ENCODE measurements at places on chromosomes 6 and 20.

GRCh38 chr6:144634371-144634770 lies 349.2 kb downstream of the UTRN start:
- DNase-seq, result no peak

GRCh38 chr6:25332655-25333071 lies 53.5 kb downstream of the CARMIL1 start:
- DNase-seq, result no peak

GRCh38 chr6:111600154-111600553 lies 5.5 kb downstream of the TRAF3IP2 start:
- no peak for DNase-seq

- peak; percentile 33 for DNase-seq
These were observed 107.0 kb upstream of the OGFRL1 start for GRCh38 chr6:71181565-71181964.

DNA sequence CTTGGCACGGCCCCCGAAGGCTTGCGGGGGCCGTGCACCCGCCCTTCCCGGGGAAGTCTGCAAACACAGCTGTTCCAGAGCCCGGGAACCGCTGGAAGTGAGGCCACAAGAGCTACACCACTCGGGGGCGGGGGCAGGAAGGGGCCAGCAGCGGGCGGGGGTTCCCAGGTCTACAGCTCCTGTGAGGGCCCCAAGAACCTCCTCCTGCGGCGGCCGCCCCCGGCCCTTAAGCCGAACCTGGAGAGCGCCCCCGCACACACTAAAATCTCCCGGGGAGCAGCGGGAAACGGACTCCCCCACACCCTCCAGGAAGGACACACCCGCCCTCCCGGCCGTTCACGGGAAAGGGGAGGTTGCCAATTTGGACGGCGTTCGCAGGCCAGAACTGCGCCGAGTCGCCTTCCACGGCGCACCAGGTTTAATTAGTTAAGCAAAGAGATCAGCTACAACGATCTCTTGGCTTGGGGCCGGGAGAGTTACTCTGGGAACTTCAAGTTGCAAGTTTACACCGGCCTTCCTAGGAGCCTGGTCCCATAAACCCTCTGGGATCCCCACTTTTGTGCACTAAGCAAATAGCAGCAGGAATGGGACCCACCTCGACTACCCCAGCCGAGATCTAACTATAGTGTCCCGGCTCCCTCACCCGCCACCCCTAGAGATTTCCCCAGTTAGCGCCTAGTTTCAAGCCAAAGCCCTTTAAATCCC lies 1.7 kb downstream of the JAG1 start:
- no peak for DNase-seq

- DNase-seq, result no peak
These were observed 34.4 kb downstream of the NCOA7 start for GRCh38 chr6:125824946-125825771.

DNA sequence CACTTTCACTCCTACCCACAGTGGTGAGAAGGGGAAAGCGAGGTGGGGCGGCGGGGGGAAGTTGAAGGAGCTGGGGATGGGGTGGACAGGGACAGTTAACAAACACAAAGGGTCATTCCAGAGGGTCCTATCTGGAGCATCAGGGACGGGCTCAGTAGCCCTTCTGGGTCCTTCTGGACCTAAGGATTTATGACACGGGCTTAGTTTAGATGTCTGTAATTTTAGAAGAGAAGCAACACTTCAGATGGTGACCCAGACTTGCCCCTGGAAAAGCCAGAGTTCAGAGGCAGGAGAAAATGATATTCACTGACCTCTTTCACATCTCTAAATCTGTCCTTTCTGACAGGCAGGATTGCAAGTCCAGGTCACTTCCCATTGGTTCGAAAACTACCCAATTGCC lies 36.3 kb downstream of the PDE10A start:
- DNase-seq, result no peak

DNA sequence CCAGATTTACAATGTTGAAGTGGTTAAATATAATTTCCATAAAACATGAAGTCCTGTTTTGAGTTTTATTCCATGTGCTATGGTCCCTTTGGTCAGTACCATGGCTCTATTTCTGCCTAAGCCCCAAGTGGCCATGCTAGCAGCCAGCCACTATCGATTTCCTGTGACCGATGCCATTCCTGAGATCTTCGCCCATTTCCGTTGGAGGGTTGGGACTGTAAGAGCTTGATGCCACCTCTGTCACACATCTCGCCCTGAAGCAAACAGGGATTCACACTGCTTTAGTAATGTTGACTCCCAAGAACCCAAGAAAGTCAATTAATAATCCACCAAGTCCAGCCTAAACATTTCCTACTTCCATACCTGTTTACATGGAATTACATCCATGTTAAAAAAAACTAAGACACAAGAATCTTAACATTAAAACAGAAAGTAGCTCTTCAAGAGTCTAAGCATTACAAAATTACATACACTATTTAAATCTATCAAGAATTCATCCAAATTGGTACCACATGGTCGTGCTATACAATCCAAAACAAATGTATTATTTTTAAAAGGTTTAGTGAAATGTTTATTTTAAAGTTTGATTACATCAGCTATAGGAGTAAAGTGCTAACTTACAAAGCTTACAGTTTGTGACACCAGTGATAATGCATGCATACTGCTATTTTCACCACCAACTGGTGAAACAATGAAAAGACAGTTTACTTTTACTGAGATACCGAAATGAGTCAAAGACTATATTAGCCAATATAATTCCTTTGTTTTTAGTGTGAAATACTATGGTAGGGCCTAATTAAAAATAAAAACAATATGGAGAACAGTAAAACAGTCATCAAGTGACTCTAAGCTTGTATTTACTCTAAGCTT lies 2.5 kb downstream of the RBM39 start:
- peak; percentile 41 for DNase-seq

DNA sequence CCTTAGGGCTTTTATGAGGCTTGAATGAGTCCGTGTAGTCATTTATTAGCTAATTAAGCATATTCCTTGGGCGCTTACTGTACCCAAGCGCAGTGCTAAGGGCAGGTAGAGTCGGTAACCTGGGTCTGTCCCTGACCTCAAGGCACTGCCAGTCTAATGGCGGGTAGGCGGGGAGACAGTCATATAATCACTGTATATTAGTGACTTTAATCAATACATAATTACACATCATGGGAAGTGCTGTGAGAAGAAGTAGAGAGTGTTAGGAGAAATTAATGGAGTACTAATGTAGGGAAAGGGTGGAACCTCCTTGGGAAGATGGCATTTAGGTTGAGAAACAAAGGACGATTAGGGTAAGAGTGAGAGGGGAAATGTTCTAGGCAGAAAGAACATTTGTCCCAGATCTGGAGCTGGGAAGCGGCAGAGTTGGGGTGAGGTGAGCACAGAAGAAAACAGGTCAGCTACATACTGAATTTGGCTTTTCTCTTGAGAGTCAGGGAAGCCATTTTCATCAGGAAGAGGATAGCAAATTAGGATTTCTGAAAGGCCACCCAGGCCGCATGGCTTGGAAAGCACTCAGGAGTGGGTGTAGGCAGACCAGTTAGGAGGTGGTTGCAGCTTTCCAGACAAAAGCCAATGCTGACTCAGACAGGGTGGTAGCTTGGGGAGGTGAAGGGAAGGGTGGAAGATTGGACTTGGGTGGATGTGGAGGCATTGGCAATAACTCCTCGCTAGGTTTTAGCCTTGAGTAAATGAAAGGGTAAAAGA lies 954 bp upstream of the BLCAP start:
- DNase-seq, result no peak

- DNase-seq, result no peak
These were observed 303.9 kb downstream of the CBLN4 start for GRCh38 chr20:55701467-55701866.

GRCh38 chr6:150312844-150313584 lies 55.8 kb upstream of the IYD start:
- no peak for DNase-seq

DNA sequence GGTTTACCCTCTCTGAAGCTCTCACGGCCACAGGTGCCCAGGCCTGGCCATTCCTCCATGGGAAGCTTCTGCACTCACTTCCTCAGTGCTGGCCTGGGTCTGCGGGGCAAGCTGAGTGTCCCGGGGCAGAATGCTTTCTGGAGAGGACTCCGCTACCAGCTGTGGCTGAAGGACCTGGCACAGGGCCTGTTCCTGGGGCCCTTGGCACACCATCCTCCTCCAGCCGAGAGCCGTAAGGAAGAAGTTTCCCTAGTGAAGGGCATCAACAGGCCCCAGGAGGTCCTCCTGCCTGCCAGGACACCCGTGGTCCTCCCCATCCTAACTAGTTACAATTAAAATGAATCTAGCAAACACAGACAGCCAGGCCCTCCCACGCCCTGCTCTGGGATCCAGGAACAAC lies 14.0 kb upstream of the KCNK15 start:
- no peak for DNase-seq

GRCh38 chr6:90105506-90106170 lies 191.0 kb downstream of the BACH2 start:
- DNase-seq, result no peak

DNA sequence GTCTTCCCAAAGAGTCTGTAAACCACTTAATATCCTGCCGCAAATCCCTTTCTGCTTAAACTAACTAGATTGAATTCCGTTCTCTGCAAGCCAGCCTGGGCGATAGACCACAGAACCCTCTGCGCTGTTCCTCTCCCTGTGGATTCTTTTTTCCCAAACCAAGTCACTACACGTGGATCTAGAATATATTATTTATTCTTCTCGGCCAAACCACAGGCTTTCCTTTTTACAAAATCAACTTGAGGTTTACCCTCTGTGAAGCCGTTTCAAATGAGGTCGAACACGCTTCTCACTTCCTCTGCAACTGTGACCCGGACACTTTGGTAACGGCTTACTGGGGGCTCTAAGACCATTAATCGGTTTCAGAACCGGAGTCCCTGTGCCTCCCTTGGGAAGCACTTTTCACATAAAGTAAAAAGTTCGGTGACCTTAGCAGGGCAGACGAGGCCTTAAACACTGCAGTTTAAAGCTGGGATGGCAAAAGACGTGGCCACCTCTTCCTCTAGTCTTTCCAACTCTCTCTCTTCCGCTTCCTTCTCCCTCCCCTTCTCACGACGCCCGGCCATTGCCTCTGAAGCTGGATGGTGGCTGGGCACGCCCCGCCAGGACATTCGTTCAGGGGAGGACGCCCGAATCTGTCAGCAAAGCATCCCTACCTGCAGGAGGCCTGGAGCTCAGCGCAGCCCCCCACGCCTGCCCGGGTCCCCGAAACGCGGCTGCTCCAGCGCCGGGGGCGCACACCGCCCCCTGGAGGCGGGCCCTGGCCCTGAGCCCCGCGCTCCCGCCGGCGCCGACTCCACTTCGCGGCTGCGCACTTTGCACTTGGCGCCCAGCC lies 55.0 kb upstream of the FOXC1 start:
- peak; percentile 70 for DNase-seq

DNA sequence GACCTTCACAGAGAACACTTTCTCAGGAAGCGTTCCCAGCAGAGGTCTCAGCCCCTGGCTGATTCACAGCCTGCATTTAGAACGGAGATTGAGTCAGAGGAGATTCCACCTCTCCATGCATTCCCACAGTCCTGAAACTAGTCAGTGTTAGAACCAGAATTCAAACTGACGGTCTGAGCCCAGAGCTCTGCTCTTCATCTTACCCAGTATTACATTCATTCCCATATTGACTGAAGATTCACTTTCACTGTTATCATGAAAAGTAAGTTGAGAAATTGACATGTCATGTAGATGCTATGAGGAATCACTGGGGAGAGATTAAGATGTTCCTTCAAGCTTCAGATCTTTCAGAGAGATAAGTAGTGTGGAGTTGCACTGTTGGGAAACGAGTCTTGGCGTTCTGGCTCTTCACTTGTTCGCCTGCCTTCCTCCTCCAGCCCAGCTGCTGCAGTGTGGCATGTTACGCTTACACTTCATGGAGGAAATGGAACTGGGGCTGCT lies 28.3 kb downstream of the MAS1 start:
- no peak for DNase-seq

DNA sequence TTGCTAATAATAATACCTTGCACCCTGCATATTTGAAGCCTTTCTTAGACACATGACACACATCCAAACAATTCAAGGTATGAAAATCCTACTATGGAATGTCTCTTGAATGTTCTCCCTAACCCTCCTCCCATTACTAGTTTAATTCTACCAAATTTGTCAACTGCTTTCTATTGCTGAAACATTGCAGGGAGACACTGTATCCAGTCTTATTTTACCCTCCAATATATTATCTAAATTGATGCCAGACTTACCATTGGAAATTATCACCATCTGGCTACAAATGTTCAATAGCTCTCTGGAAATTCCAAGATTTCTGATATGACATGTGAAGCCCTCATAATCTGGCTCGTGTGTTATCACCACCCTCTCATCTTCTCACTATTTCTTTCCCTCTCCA lies 1027.3 kb upstream of the CITED2 start:
- DNase-seq, result no peak

DNA sequence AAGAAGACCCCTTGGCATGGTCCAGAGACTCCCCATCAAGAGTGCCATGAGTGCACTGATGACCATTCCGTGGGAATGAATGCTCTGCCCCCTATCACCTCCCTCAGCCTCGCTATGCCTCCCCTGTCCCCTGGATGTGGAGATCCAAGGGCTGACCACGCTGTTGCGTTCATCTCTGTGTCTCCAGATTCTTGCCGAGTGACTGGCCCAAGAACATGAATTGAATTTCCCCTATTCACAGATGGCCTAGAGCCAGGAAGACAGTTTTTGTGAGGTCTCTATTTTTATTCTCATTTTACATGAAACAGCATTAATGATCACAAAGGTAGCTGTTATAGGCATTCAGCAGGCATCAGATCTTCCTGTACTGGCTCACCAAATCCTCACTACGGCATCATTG lies 33.6 kb downstream of the MAFB start:
- no peak for DNase-seq

- no peak for DNase-seq
These were observed 489.5 kb downstream of the KIF16B start for GRCh38 chr20:16083639-16084280.

- peak; percentile 89 for DNase-seq
These were observed 76.4 kb upstream of the RNF24 start for GRCh38 chr20:4091490-4092479.

GRCh38 chr6:163974322-163974721 lies 559.8 kb downstream of the QKI start:
- no peak for DNase-seq

GRCh38 chr6:156107624-156108101 lies 652.0 kb upstream of the NOX3 start:
- DNase-seq, result no peak

- no peak for DNase-seq
These were observed 35.8 kb downstream of the PDSS2 start for GRCh38 chr6:107423474-107423990.

DNA sequence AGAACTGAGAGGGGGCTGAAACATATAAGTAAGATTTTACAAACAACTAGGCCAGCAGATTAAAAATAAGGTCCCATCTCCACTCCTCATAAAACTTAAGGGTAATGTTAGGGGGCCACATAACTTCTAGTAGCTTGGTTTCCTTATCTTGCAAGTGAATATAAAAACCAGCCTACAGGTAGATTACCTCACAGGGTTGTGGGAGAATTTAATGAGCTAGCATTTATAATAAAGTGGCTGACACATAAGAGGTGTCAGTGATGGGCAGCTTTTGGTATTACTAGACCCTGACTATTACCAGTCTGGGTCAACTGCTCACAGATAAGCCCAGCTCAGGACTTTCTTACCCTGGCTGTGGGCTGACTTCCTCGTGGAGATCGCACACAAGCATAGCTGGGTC lies 9.2 kb upstream of the PPP1R14C start:
- no peak for DNase-seq

Measured in A549 (cell line).